Retinal pigment epithelial cell (primary cell): ENCODE measurements at places on chromosomes 2 and 18.

DNA sequence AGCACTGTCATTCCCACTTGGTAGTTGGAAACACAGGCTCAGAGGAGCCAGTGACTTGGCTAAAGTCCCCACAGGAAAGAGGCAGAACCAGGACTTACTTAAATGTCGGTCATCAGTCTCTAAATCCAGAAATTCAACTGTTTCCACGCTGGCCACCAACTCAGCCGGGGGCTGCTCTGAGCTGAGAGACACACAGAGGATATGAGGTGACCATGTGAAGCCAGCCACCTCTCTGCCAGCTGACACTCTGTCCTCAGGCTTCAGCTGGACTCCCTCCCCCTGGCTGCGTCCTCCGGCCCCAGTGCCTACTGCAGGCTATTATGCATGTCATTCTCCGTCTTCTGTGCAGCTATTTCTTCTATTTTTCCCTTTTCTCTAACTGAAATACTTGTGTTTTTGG lies 168.9 kb downstream of the ANKRD30B start:
- no peak for DNase-seq

GRCh38 chr2:14779252-14779651 lies 146.7 kb downstream of the LRATD1 start:
- no peak for DNase-seq

GRCh38 chr2:65331336-65332025 lies 100.9 kb downstream of the SPRED2 start:
- DNase-seq, result no peak

DNA sequence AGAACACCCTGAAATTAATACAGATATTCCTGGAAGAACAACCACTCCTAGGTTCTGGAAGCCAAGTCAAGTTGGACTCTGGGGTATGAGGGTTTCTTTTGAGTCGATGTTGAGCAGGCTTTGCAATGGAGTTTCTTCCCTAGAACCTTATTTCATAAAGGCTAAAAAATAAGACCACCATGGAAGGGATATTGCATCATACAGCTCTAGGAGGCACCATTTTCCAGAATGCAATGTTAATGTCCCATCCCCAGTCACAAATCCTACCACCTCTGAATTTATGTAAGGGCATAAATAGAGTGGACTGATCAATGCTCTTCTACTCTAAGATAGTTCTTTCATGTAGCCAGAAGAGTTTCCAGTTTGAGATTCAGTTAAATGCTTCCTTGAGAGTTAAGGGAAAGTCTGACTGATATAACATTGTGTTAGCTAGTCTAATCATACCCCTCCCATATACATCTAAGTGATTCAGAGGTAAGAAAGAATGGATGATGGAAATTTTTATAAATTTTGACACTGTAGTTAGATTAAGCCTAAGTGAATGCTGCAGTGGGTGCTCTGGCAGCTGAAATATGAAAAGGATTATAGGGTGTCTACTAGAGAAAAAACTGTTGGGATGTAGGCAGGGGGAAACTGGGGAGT lies 22.0 kb downstream of the ARHGAP15 start:
- DNase-seq, result no peak

DNA sequence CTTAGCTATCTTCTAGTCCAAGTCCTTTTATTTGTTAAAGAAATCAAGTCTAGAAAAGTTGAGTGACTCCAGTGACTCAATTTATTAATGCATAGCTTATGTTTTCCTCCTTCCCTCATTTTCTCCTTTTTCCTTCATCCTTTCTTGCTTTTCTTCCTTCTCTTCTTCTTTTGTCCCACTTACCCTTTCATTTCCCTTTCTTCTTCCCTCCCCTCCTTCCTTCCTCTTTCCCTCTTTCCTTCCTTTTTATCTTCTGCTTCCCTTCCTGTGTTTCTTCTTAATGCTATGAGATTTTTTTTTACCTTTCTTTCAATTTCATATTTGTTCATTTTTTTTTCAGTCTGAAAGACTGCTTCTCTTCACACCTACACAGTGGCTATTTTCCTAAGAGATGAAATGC lies 555.5 kb downstream of the PIK3C3 start:
- DNase-seq, result no peak

DNA sequence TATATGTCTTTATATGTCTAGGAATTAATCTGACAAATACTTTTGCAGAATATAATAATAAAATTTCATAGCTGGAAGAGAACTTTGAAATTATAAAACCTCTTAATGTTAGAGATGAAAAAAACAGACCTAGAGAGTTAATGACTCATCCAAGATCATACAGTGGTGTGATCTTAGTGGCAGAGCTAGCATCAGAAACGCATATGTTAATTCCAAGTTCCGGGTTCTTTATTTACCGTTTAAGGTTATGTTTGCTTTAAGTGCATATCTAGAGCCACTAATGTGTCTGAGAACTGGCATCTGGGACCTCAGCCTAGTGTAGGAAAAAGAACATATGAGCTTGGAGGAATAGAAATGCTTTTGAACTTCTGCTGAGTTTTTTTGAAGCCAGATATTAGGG lies 24.3 kb downstream of the CERS6 start:
- no peak for DNase-seq
